Kidney glomerular epithelial cell (primary cell): ENCODE measurements at places on chromosomes 11 and 22.
A peak's percentile ranks its signal among the peaks of the same experiment; 100 is the strongest.

DNA sequence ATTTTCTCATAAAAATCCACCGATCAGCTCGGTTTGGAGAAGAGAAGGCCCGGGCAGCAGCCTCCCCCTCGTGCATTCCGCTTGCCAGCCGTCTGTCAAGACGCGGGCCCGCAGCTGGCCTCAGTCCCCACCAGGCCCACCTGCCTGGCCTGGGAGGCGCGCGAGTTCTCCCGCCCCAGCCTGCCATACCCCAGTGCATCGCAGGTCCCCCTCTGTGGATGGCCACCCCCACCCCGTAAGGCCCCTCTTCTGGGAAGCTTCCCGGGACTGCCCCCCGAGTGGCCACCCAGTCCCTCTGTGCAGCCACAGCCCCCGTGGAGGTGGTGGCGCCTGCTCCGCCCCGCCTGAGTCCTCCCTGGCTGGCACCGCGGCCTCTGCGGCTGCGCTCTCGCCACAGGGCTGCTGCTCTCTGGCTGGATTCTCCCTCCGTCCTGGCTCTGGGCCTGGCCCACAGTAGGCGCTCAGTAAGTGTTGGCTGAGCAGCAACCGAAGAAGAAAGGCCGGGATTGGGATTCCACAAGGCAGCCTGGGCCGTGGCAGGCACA is 74.0 kb upstream of the TCF20 start:
- no peak for DNase-seq

DNA sequence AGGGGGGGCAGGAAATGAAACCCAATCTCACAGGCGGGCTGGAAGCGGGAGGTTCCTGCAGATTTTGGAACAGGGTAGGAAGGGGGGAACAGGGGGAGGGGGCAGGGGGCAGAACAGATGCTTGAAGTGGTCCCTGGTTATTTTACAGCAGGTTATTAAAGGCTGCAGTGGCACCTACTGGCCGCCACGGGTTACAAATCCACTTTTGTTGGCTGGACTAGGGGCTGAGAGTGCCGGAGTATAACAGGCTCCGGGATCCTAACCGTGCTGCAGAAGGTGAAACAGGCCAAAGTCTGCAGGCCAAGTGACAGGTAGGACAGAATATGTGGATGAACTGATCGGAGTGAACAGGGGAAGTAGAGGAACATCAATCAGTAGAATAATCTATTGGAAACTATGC is 2.5 kb downstream of the ROBO3 start:
- peak; percentile 8 for DNase-seq

DNA sequence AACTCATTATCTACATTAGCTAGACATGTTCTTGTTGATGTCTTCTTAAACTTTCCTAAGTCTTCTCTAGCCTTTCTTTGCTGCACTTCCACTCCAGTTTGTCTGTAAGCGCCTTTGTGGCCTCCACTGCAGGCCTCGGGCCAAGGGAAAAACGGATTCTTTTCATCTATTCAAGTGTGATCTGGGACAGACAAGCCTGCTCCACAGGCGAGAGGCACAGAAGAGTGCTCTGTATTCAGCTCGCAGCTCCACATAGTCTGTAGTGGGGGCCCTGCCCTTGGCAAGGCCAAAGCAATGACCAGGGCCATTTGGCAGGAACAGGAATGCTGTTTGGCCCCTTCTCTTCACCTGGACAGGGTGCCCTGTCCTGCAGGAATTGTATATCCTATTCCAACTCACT is 84.1 kb upstream of the BARX2 start:
- no peak for DNase-seq

DNA sequence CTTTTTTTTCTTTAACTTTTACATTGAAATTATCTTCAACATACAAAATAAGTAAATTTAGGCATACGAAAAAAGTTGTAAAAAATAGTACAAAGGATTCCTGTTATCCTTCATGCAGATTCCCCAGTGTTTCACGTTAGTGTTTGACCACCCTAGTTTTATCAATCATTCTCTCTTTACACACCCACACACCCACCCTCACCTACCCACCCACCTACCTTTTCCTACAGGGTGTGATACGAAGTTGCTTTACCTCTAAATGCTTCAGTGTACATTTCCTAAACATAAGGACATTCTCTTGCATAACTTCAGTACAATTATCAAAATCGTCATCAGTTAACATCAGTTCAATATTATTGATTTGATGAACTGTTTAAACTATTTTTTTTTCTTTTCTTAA is 37.0 kb downstream of the HIPK3 start:
- DNase-seq = no peak

DNA sequence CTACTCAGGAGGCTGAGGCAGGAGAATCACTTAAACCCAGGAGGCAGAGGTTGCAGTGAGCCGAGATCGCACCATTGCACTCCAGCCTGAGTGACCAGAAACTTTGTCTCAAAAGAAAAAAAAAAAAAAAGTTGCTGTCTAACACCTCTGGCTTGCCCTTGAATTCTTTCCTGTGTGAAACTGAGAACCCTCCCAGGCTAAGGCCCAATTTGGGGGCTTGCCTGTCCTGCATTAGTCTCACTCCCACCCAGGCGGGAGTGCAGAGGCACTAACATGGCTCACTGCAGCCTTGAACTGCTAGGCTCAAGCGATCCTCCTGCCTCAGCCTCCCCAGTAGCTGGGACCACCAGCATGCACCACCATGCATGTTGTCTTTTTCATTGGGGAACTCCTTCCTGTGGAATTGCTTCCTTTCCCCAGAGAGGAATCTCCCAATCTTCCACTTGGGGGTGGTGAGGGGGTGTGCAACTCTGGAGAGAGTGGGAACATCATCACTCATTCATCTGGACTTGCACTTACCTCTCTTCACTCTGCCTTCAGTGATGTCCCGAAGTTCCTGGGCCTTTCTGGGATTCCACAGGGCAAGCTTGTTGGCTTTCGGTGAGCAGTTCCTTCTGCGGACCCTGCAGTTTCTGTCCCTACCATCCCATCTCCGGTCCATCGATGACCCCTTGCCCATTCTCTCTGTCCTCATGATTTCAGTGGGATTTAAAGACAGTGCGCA is 62.1 kb upstream of the CREB3L1 start:
- DNase-seq = no peak

- no peak for DNase-seq
Observed at GRCh38 chr11:72989727-72990126, 152.4 kb downstream of the FCHSD2 start.

DNA sequence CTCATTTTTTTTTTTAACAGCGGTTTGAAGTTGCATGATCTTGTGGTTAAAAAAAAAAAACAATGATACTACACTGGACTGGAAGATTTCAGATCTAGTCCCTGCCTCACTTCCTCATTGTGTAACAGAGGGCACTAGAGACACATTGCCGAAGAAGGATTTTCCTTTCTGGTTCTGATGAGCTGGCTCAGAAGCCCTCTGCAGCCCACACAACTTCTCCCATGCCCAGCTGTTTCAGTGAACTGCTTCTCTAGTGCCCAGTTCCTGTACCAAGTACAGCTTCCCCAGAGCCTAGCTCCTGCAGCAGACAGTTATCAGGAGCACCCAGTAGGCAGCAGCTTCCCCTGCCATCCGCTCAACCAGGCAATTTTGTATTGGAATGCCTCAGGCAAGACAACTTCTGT is 29.5 kb upstream of the ANO5 start:
- DNase-seq = no peak

DNA sequence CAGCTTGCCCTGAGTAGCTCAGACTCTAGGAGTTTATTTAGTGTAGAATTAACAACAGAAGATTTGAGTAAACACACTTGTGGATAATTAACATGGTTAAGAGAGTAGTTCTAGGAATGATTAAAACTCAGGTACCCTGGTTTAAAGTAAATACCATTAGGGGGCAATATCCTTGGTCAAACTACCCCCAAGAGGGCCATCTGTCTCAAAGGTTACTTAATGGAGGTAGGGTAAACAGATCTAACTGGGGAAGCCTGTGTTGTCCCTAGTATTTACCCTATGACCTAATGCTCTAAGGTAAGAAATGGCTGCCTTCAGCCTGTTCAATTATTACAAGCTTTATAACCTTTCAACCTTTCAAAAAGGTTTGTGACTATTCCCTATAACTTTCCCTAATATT is 10.6 kb upstream of the GLYATL1 start:
- DNase-seq = no peak

DNA sequence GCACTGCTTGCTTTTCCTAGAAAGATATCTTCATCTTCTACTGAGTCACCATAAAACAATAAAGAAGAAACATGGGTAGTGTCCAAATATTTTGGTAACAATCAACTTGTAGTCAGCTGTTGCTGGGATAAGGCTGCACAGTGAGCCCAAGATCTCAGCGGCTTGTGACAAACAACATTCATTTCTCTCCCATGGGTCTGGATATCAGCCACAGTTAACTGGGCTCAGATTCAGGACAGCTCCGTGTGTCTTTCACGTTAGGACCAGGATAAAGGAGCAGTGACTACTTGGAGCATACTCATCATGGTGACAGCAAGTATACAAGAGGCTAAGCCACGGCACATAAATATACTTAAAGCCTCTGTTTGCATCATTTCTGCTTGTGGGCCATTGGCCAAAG is 27.9 kb upstream of the GRK3 start:
- no peak for DNase-seq

DNA sequence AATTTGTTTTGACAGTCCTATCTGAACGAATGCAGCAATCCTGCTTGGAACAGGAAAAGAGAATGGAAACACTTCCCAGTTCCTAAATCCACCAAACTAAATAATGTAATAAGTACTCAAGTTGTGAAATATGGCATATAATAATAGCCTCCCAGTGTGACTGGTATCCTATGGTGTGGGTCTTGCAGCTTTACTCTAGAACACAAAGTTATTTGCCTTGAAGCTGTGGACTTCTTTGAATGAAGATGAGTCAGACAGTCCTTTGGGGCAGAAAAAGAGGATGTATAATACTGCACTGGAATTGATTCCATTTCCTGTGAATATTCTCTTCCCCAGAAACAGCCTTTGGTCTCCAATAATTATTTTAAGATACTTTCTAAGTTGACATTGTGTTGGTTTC is 887.0 kb downstream of the KCNA4 start:
- DNase-seq = no peak

GRCh38 chr22:32237906-32238305 is 17.2 kb downstream of the SLC5A4 start:
- DNase-seq = no peak

- DNase-seq = peak; percentile 13
Observed at GRCh38 chr11:80167766-80168165, 726.9 kb upstream of the TENM4 start.

- no peak for DNase-seq
Observed at GRCh38 chr22:42236268-42236667, 34.2 kb downstream of the TCF20 start.

DNA sequence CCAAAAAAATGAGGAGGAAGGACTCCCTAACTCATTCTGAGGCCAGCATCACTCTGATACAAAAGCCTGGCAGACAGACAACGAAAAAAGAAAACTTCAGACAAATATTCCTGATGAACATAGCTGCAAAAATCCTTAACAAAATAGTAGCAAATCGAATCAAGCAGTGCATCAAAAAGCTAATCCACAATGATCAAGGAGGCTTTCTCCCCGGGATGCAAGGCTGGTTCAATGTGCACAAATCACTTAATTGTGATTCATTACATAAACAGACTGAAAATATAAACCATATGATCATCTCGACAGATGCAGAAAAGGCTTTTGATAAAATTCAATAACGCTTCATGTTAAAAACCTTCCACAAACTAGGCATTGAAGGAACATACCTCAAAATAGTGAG is 16.4 kb downstream of the MTMR2 start:
- DNase-seq = no peak

- DNase-seq = no peak
Observed at GRCh38 chr11:71566081-71566620, 788 bp downstream of the KRTAP5-10 start.

- DNase-seq = no peak
Observed at GRCh38 chr11:102436976-102437375, 15.6 kb downstream of the TMEM123 start.

- DNase-seq = no peak
Observed at GRCh38 chr22:46726986-46727317, 11.1 kb downstream of the CERK start.

GRCh38 chr11:125404157-125404810 is 91.8 kb downstream of the FEZ1 start:
- DNase-seq = no peak

GRCh38 chr11:86218125-86219084 is 26.1 kb upstream of the EED start:
- DNase-seq = peak; percentile 75

- no peak for DNase-seq
Observed at GRCh38 chr22:31085493-31085824, 4.3 kb downstream of the SMTN start.

DNA sequence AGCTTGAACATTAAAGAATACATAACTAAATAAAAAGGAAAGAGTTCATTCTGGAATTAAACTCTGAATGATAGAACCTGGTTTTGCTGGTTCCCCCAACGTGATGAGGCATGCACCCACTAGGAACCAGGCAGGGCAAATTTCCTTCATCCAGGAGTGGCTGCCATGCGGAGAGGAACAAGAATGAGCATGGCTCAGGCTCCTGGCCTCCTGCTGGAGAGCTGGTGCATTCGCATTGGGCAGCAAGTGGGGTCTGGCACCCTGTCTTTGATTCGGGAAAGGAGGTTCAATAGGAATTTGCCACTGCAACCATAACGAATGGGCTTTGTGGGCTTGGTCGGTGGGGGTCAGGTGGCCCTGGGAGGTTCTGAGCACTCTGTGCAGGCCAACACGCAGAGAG is 169.8 kb upstream of the TENM4 start:
- DNase-seq = no peak

GRCh38 chr11:123480290-123480815 is 50.3 kb downstream of the GRAMD1B start:
- no peak for DNase-seq

GRCh38 chr11:66287211-66287888 is 1.6 kb downstream of the YIF1A start:
- no peak for DNase-seq

DNA sequence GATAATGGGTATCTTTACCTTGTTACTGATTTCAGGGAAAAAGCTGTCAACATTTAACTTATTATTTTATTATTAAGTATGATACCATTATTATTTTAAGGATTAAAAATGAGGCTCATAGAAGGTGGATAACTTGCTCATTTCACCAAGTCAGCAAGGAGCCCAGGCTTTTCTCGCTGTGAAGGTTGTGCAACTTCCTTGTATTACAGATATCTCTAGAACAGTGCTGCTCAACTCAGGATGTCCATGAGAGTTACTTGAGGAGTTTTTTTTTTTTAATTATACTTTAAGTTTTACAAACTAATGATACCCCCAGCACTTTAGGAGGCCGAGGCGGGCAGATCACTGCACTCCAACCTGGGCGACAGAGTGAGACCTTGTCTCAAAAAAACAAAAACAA is 98.2 kb downstream of the INSC start:
- DNase-seq = no peak

- no peak for DNase-seq
Observed at GRCh38 chr11:44993971-44994704, 43.5 kb upstream of the TP53I11 start.

GRCh38 chr11:15750535-15751308 is 605.6 kb downstream of the SOX6 start:
- DNase-seq = no peak

- DNase-seq = peak; percentile 61
Observed at GRCh38 chr22:37457093-37457893, 28.9 kb downstream of the MFNG start.

GRCh38 chr11:25408146-25408545 is 911.3 kb downstream of the LUZP2 start:
- DNase-seq = no peak

DNA sequence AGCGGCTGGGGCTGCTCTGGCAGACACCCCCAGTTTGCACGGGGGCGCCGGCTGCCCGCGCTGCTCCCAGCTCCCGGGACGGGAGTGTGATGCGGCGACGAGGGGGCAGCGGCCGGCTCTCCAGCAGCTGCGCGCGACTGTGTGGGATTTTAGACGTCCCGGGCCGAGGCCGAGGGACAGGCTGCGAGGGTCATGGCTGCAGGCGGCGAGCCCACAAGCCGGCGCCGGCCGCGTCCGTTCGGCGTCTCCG is 159 bp downstream of the FZD4 start:
- DNase-seq = no peak
